ENCODE measurements at places on chromosomes 4 and X.
A peak's percentile ranks its signal among the peaks of the same experiment; 100 is the strongest.

DNA sequence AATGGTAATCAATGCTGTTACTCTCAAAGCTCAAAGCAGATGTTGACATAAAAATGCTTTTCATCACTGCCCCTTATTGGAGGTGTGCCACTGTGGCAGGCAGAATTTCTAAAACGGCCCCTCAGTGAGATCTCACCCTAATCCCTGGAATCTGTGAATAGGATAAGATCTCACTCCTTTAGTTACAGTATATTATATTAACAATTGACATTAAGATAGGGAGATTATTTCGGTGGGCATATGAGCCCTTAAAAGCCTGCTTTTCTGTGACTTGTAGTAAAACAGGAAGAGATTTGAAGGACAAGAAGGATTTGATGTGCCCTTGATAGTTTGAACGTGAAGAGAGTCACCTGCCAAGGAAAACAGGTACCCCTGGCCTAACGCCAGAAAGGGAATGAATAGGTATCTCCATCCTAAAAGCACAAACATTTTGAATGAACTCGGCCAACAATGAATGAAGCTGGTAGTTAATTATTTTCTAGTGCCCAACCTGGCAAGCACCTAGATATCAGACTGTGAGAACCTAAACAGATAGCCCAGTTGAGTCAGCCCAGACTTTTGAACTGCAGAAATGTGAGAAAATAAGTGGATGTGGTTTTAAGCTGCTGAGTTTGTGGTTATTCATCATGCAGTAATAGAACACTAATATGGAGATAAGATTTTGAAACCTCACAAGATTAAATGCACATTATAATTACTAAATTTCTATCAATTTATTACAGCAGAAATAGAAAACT lies 881.6 kb downstream of the PCDH18 start:
- DNase-seq, result no peak

GRCh38 chr4:19659101-19659500 lies 592.6 kb upstream of the SLIT2 start:
- no peak for DNase-seq

- no peak for DNase-seq
These were observed 75.6 kb upstream of the HELT start for GRCh38 chr4:184942444-184943425.

DNA sequence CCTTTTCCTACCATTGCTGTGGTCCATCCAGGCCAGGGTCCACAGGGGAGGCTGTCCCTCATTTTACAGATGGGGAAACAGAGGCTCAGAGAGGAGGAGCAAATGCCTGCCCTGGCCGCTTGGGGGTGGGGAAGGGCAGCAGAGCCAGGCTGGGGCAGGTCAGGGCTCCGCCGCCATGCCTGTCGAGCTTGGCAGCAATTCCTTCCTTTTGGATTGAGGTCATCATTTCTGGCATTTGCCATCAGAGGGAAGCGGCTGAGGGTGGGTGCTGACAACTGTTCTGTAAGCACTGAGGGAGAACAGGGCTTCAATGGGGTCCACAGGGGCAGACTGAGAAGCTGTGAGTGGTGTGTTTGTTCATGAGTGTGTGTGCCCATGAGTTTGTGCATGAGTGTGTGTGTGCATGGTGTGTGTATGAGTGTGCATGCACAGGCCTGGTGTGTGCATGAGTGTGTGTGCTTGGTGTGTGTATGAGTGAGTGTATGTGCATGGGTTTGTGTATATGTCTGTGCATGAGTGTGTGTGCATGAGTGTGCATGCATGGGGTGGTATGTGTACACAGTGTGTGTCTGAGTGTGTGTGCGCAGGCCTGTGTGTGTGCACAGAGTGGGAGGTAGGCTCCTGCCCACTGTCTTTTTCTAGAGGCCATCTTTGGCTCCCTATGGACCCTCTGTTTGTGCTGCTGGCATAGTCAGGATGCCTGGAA lies 115.2 kb downstream of the SORCS2 start:
- DNase-seq, result no peak

- no peak for DNase-seq
These were observed 17.0 kb upstream of the MTMR1 start for GRCh38 chrX:150676221-150676620.

GRCh38 chrX:10578527-10578926 lies 41.9 kb downstream of the MID1 start:
- DNase-seq, result no peak

- no peak for DNase-seq
These were observed 195.9 kb downstream of the CHM start for GRCh38 chrX:85851418-85851817.

GRCh38 chr4:150278206-150278605 lies 200.0 kb downstream of the DCLK2 start:
- no peak for DNase-seq

DNA sequence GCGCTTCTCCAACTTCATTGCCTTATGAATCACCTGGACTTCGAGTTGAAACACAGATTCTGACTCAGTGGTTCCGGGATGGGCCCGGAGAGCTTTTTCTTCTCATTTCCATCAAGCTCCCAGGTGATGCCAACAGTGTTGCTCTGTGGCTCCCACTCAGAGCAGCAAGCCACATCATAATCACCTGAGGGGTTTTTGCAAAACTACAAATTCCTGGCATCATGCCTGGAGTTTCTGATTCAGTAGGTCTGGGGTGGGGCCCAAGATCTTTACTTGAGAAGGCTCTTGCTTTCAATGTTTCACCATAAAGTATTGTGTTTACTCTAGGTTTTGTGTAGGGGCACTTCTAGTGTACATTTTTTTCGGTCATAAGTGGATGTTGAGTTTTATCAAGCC lies 7.0 kb downstream of the MTM1 start:
- DNase-seq, result peak; percentile 32

- DNase-seq, result no peak
These were observed 49.6 kb downstream of the ABLIM2 start for GRCh38 chr4:8108991-8109390.

DNA sequence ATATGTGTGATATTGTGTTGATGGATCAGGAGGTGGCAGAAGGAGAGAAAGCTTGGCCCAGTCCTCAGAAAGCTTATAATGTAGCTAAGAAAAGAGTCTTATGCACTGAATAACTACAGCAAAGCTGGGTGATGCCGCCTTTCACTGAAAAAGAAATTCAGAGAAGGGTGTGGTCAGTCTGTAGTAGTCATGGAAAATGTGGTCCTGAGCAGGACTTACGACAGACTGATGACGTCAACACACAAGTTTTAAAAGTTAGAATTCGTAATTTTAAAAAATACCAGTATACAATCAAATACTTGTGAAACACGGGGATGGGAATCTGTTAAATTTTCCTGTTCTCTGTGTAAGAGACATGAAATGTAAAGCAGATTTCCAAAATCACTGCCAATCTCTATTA lies 87.0 kb upstream of the RAPGEF2 start:
- no peak for DNase-seq
